ENCODE measurements at places on chromosomes 3 and 15.

DNA sequence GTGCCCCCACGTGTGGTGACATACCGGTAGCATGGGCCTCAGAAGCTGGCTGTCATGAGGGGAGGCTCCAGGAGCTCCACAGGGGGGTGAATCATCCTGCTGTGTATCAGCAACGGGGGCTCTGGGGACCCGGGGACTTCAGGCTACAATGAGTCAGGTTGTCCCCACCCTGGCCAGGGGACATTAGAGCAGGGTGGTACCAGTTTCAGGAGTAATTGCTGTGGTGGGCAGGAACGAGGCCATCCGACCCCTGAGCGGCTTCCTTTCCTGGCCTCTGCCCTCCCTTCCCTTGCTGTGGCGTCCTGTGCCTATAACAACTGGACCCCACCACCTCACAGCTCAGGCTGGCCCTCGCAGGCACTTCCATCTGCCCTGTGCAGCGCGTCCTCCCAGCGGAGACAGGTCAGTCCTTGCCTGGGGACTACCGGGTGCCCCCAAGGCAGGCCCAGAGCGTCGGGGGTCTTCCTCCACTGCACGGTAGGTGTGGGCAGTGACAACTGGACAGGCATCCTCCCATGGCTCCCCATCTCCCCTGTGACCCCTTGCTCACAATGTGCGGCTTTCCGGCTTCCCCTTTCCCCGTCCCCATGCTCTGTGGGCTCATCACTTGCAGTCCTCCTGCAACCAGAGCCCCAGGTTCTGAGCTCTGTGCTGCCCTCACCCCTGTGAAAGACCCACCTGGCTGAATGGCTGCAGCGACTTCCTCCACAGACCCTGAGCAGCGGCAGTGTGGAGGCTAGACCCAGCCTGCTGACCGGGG lies 57.0 kb downstream of the KLF15 start:
- DNase-seq = no peak

DNA sequence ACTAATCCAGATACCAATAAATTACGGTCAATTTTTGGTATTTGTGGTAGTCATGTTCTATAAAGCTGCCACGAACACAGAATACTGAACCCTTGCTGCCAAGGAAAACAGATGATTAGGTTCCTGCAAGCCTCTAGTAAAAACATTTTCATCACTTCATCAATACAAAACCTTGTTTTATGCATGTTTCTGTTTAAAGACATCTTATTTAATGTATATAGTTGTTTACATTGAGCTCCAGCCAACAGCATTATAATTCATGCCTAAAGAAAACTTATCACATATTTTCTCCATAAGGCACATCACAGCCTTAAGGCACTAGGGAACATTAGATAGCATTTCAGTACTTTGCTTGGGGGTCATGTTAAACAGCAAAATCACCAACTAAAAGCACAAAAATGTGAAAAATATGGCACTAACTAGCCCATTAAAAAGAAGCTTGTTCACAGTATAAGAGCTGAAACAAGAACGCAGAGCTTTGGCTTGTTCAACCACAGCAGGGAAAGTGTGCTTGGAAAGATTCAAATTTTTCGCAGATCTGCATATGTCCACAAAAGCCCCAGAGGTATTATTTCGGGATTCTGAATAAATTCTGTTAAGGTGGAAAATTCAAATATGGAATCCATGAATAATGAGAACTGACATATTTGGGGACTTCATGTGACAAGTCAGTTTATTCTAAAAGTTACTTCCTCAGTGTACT lies 27.7 kb downstream of the POLQ start:
- no peak for DNase-seq

DNA sequence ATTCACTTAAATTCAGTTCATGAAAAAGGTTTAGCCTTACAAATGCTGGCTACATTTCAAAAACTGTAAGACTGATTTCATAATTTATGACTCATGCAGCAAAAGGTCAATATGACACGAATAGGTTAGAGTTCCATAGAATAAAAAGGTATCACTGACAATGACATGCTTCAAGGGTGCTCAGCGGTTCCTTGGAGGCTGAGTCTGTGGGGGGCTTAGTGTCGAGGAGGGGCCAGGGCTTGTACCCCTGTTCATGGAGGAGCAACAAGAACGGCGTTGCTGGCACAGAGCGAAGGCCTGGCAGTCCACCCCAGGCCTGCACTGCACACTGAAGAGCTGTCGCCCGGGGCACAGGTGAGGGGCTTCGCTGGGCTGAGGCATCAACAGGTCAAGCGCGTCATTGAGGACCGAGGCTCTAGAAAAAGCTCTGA lies 174.2 kb downstream of the NR1D2 start:
- peak; percentile 23 for DNase-seq

GRCh38 chr3:76700323-76700722 lies 339.6 kb upstream of the ROBO2 start:
- DNase-seq = no peak
